ENCODE measurements at places on chromosomes 7 and 10.

GRCh38 chr10:26485150-26485941 lies 47.2 kb downstream of the APBB1IP start:
- DNase-seq: no peak

DNA sequence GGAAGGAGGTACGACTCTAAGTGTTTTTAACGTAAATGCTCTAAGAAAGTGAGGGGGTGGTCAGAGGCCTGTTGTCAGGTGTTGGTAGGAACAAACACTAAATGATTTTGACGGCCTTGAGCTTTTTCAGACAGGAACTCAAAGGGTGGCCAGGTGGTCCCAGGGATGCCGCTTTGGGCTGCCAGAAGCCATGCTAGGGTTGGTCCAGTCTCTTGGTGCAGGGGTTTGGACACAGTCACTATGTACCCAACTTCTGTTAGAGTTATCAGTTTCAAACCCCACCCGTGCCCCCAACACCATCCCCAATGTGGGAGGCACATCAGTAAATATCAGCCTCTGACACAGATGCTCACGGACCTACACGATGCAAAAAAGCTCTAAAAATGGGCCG lies 9.3 kb downstream of the ATP6V0E2 start:
- DNase-seq: no peak

DNA sequence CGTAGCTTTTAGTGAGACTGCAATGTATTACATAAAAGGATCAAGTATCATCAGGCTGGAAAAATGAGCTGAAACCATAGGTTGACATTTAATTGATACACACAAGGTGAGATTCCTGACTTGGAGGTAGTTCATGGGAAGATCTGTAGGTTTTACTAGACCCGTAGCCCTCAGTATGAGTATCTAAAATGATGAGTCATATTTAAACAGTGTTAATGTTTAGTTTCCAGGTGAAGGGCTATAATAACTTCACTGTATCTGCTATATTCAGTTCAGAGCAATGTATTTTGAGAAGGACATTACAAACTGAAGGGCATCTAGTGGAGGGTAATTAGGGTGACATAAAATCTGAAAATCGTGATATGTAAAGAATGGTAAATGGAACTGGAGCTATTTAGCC lies 35.0 kb downstream of the ENTPD1 start:
- DNase-seq: no peak

DNA sequence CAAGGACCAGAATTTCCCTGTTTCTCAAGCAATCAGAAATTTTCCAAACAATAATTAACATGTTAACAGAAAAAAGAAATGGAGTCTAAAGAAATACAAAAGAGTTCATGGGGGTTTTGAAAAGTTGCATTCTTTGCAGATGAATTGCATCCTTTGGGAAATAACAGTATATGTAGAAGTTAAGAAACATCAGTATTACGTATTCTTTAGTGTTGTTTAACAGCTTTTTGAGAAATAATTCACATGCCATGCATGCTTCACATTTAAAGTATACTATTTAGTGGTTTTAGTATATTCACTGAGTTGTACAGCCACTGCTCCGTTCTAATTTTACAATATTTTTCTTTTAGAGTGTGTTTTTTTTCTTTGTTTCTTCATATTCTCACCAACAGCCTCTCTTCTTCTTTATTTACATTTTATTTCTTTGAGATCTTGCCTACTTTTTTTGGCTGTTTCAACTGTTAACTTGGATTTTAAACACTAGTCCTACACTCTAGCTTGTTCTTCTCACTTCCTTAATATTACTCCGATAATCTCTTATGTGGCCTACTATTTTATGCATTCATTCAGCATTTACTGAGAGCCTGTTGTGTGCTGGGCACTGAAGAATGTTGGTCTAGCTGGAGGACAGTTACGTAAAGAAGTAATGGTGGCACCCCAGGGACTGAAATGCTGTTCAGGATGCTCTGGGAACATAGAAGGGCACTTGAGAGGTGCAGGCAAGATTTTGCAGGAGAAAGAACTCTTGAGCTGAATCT lies 330.1 kb downstream of the EXOC4 start:
- DNase-seq: no peak

GRCh38 chr10:29977171-29977570 lies 82.2 kb downstream of the JCAD start:
- DNase-seq: no peak

GRCh38 chr7:133820584-133820983 lies 306.6 kb upstream of the LRGUK start:
- DNase-seq: no peak

DNA sequence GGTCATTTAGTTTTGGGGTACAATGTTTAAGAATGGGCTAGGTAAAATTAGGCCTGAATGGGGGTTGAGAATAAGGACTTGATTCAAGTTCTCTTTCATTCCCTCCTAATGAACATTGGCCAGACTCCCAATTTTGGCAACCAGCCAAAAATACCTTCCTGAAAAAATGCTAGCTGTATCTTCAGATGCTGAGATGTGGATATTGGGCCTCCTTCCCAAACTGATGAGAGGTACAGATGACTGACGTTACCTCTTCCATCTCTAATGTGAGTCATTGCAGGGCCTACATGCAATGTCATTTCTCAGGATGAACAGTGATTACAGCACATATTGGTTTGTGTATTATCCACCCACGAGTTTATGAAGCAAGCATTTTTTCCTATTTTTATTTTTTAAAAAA lies 151.6 kb downstream of the SND1 start:
- DNase-seq: no peak

DNA sequence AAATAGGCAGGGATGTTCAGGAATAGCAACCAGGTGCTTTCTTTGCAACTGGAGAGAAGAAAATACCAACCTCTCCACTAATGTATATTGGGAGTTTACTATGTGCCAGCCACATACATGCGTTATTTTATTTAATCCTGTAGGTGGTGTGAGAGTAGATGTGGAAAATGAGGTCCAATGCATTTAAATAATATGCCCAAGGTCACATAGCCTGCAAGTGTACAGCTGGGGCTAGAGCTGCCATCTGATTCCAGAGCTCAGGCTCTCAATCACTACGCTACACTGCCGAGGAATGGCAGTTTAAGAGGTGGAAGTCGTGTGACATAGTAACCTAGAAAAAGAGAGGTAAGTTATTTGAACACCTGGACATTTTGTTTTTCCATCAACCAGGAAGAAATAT lies 277.0 kb downstream of the EXOC4 start:
- DNase-seq: no peak

DNA sequence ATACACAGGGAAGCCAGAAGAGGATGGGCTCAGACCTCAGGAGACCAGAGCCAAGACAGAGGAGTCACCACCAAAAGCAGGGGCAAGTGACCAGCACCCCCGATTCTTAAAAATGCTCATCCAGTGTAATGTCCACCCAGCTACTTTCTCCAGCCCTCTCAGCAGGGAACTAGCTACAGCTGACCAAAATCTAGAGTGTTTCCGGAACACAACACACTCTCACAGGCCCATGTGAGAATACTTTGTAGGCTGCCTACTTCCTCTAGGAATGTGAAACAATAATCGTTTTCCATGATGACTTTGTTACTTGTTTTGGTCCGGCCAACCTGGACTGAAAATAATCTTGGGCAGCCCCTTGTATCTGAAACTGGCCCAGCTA lies 14.5 kb downstream of the PSAP start:
- DNase-seq: no peak

DNA sequence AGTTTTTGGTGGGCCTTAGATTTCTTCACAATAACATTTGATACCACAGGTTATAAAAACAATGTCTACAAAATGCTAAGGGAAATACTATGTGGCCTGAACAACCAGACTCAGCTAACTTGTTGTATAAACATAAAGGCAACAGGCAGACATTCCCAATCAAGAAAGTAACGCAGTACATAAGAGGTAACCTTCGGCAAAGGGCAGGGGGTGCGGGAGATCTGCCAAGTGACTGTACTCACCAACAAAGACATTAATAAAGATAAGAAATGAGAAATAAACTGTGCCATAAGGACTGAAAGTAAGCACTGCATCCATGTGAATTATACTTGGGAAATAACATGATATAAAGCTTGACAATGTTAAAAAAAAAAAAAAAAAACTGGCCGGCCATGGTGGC lies 15.4 kb downstream of the NSUN6 start:
- no peak for DNase-seq

- no peak for DNase-seq
These were observed 438.0 kb upstream of the NFE2L3 start for GRCh38 chr7:25714013-25714412.

DNA sequence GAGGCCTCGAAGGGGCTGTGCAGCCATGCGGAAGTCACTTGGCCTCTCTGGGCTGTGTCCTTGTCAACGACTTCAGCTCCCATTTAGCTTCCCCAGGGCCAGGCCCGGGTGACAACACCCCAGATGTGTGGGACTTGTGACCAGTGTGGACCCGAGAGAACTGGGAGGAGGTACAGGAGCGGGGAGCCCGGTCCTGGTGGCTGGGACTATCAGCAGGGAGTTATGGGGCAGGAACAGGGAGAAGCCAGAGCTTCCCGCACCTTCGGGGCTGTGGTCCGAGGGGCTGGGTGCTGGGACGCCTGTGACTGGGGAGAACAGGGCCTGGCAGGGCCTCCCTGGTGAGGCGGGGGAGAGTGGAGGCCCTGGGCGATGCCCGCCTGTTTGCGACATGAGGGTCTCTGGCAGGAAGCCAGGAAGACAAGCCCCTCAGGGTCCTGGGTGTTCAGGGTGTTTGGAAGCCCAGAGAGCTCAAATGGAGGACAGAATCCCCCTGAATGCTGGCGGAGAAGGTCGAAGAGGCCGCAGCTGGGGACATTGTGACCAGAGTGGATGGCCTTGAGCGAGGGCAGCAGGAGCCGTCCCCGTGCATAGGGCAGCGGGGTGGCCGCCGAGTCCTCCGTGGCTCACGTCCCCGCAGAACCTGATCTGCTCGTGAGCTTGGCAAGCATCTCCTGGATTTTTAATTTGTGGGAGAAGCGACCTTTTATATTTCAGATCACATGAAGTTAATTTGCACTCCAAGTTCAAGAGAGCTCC lies 30.0 kb upstream of the PSMG3 start:
- DNase-seq: no peak

DNA sequence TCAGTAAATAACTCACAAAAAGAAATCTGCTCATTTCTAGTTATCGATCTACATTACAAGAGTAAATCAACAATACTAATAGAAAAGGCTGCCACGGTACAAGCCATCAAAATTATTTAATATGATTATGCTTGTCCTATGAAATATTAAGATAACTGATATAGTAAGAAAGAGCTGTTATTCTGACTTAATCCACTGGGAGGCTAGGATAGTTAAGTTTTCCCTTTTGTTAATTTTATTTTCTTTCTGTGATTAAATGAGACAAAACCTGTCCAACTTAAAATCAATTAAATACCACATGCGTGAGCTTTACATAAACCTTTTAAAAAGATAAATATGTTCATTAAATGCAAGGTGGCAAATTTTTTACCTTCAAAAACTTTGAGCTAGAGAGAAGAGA lies 114.8 kb downstream of the LMBR1 start:
- no peak for DNase-seq

DNA sequence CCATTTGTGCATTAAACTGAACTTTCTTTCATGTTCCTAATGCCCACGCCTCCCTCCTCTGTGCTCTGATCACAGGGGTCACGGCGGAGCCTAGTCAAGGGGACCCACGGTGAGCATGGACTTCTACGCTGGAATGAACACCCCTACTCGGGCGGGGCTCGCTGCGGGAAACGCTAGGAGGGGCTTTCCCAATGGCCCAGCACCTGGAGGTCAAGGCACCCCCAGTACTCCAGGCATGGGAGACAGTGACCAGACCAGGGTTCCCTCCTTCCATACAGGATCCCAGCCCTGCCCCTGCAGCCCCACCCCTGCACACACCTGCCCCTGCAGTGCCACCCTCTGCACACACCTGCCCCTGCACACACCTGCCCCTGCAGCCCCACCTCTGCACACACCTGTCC lies 27.1 kb upstream of the NKX6-2 start:
- DNase-seq: no peak

- DNase-seq: no peak
These were observed 742.3 kb downstream of the TYW1 start for GRCh38 chr7:67738958-67739357.

DNA sequence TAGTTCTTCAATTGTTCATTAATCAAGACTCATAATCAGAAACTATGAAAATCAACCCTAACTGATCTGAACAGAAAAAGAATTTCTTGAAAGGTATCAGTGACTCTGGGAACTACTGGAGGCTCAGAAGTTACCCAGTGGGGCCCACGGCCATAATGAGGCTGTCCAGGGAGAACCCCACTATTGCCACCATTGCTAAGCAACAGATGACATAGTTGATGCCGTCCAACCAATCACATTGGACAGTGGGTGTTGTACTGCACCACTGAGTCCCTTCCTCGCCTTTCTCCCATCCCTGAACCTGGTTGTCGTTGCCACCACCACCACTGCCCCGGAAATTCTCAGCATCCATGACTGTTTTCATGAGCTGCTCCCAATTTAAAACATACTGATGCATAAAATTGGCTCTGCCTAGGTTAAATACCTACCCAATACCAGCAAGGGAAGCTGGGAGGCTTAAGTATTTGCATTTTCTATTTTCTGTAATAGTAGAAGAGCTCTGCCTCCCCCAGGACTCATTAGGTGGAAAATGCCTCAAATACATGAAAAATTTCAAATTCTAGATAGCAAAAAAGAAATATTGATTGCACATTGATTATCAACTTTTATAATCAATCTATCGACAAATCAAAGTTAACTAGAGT lies 26.7 kb upstream of the USP6NL start:
- no peak for DNase-seq

GRCh38 chr7:106100863-106101629 lies 11.1 kb downstream of the SYPL1 start:
- no peak for DNase-seq

- DNase-seq: no peak
These were observed 22.5 kb upstream of the EPHB6 start for GRCh38 chr7:142832417-142832816.

GRCh38 chr7:468681-469562 lies 50.7 kb downstream of the PDGFA start:
- no peak for DNase-seq

DNA sequence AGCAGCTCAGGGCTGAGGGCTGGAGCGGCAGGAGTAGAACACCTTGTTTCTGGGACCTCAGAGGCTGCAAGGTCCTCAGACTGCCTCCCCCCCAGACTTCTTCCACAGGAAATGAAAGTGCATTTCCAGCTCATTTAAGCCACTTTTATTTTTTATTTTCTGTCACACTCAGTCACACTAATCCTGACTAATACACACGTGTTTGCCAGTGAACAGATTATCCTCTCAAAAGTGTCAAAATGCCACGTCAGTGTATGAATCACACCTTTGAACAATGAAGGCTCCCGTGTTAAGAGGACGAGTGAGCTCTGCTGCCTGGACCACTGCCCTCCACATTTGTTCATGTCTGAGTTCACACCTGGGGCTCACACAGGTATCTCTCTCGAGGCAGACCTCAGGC lies 488.5 kb downstream of the DNAJB6 start:
- no peak for DNase-seq

- no peak for DNase-seq
These were observed 112.5 kb downstream of the MAD1L1 start for GRCh38 chr7:2120251-2120660.

DNA sequence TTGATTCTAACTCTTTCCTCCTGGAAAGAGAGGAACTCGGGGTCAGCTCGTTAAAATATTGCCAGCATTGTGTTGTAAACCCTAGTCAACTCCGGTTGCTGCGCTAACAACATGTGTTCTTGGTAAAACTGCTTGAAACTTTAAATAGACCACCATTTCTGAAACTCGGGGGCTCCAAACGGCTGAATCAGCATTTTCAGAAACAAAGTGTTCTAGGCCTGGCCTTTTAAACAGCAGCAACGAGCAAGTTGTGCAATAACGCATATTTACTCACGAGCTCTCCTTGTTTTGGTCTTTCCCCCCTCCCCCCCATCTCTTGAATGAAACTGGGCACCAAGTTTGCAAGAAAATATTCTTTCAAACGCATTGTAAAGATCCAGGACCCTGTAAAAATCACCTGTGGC lies 9.2 kb upstream of the GRB10 start:
- no peak for DNase-seq

GRCh38 chr7:140640060-140640637 lies 464 bp downstream of the DENND2A start:
- no peak for DNase-seq
